Stimulated activated CD8-positive, alpha-beta memory T cell treated with anti-CD3 and anti-CD28 coated beads, Interleukin-7, amount 100 ng/mL, for 4 hours (primary cell): ENCODE measurements at places on chromosomes 12 and 14.

- no peak for DNase-seq
Measured at GRCh38 chr14:101853455-101854018, 92.0 kb downstream of the PPP2R5C start.

DNA sequence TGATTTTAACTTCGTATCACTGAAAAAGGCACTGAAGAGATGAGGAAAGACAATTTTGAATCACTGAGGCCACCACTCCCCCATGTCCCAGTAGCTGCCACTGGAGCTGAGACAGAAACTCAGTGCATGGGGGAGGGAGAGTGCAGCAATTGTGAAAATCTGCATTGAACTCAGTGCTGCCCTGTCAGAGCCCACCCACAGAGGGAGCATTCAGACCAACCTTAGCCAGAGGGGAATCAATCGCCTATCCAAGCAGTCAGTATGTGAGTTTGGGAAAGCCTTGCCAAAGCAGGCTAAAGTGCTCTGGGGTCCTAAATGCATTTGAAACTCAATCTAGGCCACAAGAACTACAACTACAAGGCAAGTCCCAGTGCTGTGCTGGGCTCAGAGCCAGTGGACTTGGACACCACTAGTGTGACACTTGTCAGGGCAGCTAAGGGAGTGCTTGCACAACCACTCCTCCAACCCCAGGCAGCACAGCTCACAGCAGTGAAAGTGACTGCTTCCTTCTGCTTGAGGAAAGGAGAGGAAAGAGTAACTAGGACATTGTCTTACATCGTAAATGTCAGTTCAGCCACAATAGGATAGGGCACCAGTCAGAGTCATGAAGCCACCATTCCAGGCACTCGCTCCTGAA, 13.3 kb downstream of the RNASE3 start:
- DNase-seq, result no peak

DNA sequence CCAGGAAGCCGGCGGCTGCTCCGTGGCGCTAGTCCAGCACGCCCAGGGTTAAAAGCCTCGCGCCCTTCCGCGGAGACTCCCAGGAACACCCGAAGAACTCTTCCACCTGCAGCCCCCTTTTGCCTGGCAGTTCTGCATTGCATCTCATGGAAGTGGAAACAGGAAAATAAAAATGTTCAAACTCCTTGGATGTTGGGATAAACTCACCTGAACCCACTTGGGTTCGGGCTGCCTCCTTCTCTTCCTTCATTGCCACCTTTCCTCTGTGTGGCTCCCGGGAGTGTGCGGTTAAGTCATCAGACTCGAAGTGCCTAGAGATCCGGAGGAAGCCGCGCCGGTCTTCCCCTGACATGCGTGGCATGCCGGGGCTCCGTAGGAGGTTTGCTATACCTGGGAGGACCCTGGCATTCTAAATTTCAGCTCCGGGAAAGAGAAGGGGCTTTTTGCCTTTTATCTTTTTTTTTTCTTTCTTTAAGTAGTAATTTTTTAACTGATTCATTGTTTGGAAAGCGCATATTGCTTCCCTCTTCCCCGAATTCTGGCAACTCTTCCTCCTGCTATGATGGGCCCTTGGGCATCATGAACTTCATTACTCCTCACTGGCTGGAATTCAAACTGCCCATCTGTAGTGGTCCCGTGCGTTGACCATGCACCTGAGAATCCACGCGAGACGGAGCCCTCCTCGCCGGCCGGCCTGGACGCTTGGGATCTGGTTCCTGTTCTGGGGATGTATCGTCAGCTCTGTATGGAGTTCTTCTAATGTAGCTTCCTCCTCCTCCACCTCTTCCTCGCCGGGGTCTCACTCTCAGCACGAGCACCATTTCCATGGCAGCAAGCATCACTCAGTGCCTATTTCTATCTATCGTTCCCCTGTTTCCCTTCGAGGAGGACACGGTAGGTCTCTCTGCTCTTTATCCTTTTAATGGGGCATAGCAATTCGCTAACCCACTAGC, 931.4 kb downstream of the DIO2 start:
- DNase-seq, result no peak

- no peak for DNase-seq
Measured at GRCh38 chr12:94107910-94108309, 40.5 kb upstream of the PLXNC1 start.

DNA sequence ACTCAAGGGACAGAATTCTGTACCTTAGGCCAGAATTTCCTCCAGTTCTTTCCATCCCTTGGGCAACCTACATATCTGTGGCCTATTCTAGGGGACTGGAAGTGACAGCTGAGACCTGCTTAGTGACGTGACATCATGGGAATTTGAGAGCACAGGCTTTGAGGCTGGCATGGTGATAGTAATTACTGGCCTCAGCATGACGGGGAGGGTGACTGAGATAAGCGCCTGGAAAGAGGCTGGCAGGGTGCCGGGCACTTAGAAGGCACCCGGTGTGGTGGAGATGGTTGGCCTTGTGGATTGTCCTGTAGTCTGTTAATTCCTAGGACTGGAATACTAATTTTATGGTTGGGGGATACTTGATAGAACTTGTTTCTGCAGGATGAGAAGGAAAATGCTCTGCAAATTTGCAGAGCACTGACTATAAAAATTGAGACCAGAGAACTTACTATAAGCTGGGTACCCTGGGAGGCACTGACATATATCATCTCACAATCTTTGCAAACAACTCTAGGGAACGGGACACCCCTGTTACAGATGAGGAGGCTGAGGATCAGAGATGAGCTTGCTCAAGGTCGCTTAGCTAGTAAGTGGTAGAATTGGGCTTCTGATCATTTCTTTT, 42.2 kb upstream of the TBX3 start:
- no peak for DNase-seq

GRCh38 chr12:116852303-116852702, 28.9 kb downstream of the HRK start:
- no peak for DNase-seq

GRCh38 chr12:90106568-90106967, 397.9 kb upstream of the ATP2B1 start:
- DNase-seq, result no peak

GRCh38 chr12:94710933-94711332, 60.6 kb upstream of the TMCC3 start:
- DNase-seq, result no peak

DNA sequence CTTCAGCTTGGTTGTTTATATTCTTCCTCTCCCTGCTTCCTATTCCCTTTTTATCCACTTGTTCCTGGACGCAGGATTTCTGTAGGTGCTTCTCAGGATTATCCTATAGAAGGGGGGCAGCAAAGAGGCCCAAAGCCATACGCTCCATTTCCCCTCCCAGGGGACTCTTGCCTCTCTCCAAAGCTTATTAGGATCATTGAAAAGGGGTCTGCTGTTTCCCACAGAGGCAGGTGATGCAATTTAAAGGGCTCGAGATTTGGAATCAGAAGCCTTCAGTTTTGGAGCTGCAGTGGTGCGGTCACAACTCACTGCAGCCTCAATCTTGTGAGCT, 31.5 kb upstream of the SYNDIG1L start:
- DNase-seq, result no peak

DNA sequence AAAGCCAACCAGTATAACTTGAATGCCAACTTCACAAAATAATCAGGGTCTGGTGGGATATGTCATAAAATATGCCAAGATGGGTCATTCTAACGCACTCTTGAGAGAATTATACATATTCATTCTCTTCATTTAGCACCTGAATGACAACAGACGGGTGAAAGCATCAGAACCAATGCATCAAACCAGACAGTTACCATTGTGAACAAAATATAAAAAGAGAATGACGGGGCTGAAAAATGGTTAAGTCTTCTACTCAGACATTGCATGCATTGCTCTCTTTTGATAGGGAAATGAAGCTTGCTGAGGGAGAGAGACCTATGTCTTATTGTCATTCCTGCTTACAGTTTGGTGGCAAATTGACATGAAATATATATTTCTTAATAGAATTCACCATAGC, 702.1 kb downstream of the NOVA1 start:
- no peak for DNase-seq

- DNase-seq, result no peak
Measured at GRCh38 chr12:51593021-51593420, 2.0 kb downstream of the SCN8A start.

DNA sequence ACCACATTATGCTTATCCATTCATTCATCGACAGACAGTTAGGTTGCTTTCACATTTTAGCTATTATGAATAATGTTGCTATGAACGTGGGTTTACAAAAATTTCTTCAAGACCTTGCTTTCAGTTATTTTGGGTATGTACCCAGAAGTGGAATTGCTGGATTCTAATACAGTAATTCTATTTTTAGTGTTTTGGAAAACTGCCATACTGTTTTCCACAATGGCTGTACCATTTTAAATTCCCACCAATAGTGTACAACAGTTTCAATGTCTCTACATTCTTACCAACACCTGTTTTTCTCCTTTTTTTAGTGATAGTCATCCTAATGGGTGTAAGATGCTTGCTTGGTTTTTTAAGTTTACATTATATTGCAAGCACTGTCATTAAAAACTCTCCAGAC, 147.5 kb downstream of the ZFP36L1 start:
- DNase-seq, result no peak

- DNase-seq, result no peak
Measured at GRCh38 chr12:52835271-52836041, 1.3 kb upstream of the KRT79 start.

DNA sequence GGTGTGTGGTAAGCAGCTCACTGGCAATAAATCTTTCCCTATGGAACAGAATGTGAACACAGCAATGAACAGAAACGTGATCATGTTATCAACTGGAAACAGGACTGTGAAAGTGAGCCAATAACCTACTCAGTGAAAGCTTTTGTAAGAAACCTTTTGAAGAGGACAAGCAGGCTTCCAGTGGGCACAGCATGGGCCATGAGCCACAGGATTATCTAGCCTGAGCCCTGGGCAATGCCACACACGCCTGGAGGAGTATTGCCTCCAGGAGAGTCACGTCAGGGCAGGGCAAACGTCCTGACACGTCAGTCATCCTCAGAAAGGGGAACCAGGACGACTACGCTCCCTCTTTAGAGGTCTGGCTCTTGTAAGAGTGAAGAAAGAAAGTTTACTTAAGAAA, 32.3 kb downstream of the NRDE2 start:
- DNase-seq, result no peak

- no peak for DNase-seq
Measured at GRCh38 chr12:96063046-96063445, 27.7 kb upstream of the LTA4H start.

DNA sequence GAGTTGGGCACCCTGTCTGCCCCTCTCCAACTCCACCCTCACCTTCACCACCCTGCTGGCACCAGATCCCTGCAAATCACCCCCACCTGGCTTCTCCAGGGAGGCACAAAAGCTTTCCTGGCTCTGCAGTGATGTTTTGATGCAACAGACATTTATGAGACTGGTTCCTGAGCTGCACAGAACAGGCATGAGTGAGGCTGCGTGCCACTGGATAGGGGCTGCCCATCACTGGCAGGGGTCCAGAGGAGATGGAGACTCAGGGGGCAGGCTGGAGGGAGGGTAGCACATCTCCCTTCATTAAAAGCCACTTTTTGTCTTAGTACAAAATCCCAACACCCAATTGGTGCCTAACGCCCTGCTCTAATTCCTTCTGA, 17.3 kb upstream of the ZDHHC22 start:
- DNase-seq, result no peak

DNA sequence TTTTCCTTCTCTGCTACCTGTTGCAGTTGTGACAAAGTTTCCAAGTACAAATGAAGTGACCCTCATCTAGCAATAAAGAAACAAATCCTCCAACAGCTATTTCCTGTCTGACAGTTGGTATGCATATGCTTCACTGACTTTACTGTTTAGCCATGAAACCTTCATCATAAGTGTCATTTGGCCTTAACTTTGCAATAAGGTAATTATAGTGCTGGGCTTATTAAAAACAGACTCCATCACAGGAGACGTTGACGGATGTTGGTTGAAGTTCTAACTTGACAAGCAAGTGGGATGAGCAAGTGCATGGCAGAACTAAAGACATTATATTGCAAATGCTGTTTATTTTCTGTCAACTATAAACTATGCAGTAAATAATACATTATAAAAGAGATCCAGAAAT, 425.2 kb downstream of the RPS29 start:
- DNase-seq, result no peak

GRCh38 chr12:29253906-29254625, 105.0 kb downstream of the FAR2 start:
- DNase-seq, result no peak

GRCh38 chr12:96029826-96030225, 5.6 kb downstream of the LTA4H start:
- no peak for DNase-seq

DNA sequence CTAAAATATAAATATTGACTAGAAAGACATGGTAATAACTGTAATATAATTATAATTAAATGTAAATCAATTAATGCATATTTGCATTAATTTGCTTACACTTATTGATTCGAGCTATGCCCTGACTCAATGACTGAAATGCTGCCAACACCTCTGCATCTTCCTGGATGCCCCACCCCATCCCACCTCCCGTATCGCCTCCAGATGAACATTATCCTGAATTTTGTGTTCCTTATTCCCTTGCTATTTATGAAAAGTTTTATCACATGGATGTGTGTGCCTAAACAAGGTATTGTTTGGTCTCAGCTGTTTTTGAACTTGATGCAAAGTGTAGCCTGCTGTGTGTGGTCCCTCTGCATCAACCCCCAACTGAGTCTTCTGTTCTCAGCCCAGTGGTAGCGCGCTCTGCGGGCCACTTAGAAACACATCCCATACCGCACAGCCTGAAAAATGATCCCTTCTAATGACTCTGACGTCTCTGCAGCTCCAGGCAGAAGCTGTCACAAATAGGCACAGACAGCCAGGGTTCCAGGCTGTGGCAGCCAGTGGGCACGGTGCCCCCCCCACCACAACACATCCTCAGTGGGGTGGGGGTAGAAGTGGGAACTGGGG, 96.5 kb downstream of the PRMT8 start:
- no peak for DNase-seq

DNA sequence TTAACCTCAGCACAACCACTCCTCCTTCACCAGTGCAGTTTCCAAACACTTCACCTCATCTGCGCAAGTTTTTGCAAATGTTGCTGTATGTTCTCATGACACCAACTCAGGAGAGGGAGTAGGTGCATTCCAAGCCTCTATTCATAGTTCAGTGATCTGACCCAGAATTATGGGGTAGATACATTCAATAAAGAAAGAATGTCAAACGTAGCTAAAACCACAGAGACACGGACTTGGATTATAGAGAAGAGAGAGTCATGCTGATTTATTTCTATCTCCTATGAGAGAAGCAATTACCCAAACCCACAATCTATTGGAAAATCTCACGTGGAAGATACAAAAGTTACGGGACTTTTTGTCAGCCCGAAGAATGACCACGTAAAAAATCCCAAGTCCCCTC, 1006.0 kb upstream of the TMEM132C start:
- DNase-seq, result no peak

- no peak for DNase-seq
Measured at GRCh38 chr12:16515666-16516065, 90.3 kb downstream of the LMO3 start.

- no peak for DNase-seq
Measured at GRCh38 chr12:124790650-124791400, 72.8 kb downstream of the SCARB1 start.

GRCh38 chr14:69694730-69695281, 72.1 kb upstream of the SRSF5 start:
- DNase-seq, result no peak

- no peak for DNase-seq
Measured at GRCh38 chr12:25424211-25424731, 128.8 kb downstream of the LMNTD1 start.
